ENCODE measurements at places on chromosomes 12 and 14. TPM values are rescaled to one million over a fixed set of nuclear protein-coding genes. Genes with fewer than 3 reads are reported as not detected.

Gene TESPA1
- not detected for total RNA-seq

Gene RPS6KA5
- total RNA-seq: 6.0 TPM

Gene CHGA
- total RNA-seq: not detected

Gene TEDC1
- 11.1 TPM for total RNA-seq

Gene EIF5
- 159 TPM for total RNA-seq

Gene TMPRSS12
- not detected for total RNA-seq

Gene RFX4
- total RNA-seq: not detected

Gene NUDT14
- total RNA-seq: 72.2 TPM

Gene ART4
- total RNA-seq: 23.8 TPM

Gene ARG2
- total RNA-seq: 18.5 TPM

Gene EML5
- total RNA-seq: under 0.01 TPM

Gene ANKRD33
- total RNA-seq: 0.29 TPM

Gene GUCY2C
- not detected for total RNA-seq

Gene RPL10L
- not detected for total RNA-seq

Gene ENDOU
- not detected for total RNA-seq

Gene HAL
- total RNA-seq: not detected

Gene KRT83
- not detected for total RNA-seq

Gene RPGRIP1
- not detected for total RNA-seq

Gene LAG3
- 0.33 TPM for total RNA-seq

Gene RPS6KL1
- total RNA-seq: 14.7 TPM

Gene EIF2S3B
- total RNA-seq: 2.6 TPM

Gene ACVRL1
- 629 TPM for total RNA-seq

Gene PMCH
- total RNA-seq: 0.76 TPM

Gene GNB3
- total RNA-seq: 2.9 TPM

Gene KCNMB4
- total RNA-seq: 0.65 TPM

Gene PIWIL1
- not detected for total RNA-seq

Gene DDN
- total RNA-seq: 0.65 TPM

Gene RNASE1
- total RNA-seq: 34.0 TPM

Gene TCL1B
- total RNA-seq: not detected

Gene YARS2
- 38.9 TPM for total RNA-seq

Gene FAM90A1
- total RNA-seq: not detected

Gene ACOT6
- 0.29 TPM for total RNA-seq

Gene C12orf56
- total RNA-seq: not detected

Gene EIF4B
- total RNA-seq: 1,037 TPM

Gene SMIM41
- 0.19 TPM for total RNA-seq

Gene GARIN6
- total RNA-seq: not detected

Gene ADAMTS20
- total RNA-seq: not detected

Gene RGS6
- total RNA-seq: not detected

Gene INTS13
- 46.5 TPM for total RNA-seq

Gene ATL1
- 1.3 TPM for total RNA-seq

Gene PTHLH
- total RNA-seq: 0.86 TPM

Gene CORO1C
- 208 TPM for total RNA-seq

Gene RERGL
- total RNA-seq: not detected

Gene IL26
- not detected for total RNA-seq

Gene SRP54
- total RNA-seq: 67.4 TPM

Gene IGF1
- 1.4 TPM for total RNA-seq

Gene AKAP6
- 0.98 TPM for total RNA-seq

Gene KRT4
- not detected for total RNA-seq

Gene CMA1
- total RNA-seq: not detected

Gene KRT5
- total RNA-seq: not detected

Gene NDRG2
- 0.29 TPM for total RNA-seq

Gene CPNE6
- not detected for total RNA-seq

Gene ADGRD1
- not detected for total RNA-seq

Gene ATP5F1B
- total RNA-seq: 493 TPM

All from vein endothelial cell (primary cell).